Activated CD8-positive, alpha-beta memory T cell treated with anti-CD3 and anti-CD28 coated beads for 24 hours (primary cell): ENCODE measurements at places on chromosomes 11 and 22.

- DNase-seq = no peak
Observed at GRCh38 chr11:126564566-126564965, 209.1 kb downstream of the ST3GAL4 start.

DNA sequence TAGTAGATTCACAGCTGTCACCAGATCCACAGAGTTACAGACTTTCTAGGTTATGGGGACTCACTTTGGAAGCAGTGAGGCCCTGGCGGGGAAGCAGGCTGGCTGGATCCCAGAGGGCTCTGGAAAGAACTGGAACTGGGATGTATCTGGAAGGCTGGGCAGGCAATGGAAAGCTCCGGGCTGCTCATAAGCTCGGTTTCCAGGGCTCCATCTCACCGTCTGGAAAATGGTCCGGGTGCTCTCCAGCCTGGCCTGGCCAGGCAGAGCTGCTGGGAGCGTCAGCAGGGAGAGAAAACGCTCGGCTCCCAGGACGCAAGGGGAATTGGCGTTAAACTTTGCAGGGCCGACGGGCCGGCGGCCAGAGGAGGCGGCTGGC is 335 bp upstream of the SEZ6L start:
- no peak for DNase-seq

DNA sequence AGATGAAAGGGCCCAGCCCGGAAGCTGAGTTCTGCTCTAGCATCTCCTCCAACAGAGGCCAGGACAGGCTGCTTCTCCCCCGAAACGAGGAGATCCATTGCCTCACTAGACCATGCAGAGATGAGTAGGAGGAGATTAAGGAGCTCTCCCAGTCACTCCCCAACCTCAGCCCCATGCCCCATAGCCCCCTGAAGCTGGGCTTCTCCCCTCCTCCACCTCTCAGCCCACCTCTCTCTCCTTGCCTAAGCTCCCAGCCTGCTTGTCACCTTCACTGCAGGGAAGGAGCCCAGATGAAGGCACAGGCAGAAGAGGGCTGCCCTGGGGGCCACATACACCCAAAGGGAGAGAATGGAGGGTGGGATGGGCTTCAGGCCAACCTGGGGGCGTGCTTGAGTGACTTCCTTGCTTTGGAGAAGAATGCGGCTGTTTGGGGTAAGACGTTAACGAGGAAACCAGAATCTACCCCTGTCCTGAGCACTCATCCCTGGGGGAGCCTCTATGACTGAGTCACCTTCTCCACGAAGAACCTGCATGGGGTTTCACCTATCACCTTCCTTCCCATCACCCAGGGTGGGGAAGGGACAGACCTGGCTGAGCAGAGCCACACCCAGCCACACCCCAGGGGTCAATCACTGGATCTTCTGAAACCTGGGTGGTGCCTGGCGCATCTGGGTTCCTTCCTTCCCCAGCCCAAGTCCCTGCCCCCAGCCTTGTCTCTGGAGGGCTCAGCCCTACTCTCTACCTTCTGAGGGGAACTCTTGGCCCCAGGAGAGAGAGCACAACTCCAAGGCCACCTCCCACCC is 11.6 kb upstream of the GNAZ start:
- peak; percentile 42 for DNase-seq

GRCh38 chr11:88344869-88345268 is 7.3 kb upstream of the CTSC start:
- DNase-seq = no peak

DNA sequence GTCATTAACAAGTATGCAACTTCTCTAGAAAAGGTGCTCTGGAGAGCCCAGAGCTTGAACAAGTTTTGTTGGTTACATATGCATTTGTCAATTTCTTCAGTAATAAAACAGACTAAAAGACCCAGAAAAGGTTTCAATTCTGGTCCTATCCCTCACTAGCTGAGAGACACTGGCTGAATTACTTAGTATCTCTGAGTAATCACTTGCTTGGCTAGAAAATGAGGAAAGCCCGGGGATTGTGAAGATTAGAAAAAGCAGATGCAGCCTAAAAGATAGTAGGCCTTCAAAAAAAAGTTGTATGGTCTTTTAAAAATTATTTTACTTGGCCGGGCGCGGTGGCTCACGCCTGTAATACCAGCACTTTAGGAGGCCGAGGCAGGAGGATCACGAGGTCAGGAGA is 41.2 kb downstream of the MAPK1 start:
- DNase-seq = no peak

GRCh38 chr11:126149759-126150625 is 61.5 kb downstream of the RPUSD4 start:
- no peak for DNase-seq

- no peak for DNase-seq
Observed at GRCh38 chr11:13438291-13438690, 24.7 kb downstream of the BTBD10 start.

DNA sequence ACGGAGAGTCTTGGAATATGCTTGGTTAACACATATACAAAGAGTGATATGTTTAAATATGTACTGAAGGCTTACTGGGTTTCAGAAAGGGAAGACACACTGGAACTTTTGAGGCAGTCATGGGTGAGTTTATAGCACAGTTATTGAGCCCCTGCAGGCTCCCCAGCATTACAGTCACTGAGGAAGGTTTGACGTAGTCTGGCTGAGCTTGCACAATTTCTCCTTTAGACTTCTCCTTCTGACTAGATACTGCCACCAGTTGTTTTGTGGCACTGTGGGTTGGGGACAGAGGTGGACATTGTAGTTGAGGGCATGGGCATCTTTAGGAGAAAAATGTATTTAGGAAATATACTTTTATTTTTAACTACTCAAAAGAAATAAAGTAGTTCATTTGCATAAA is 285.4 kb downstream of the C11orf87 start:
- no peak for DNase-seq
